ENCODE measurements at places on chromosomes 7 and 10.

GRCh38 chr10:78535716-78536218 lies 502.1 kb downstream of the RPS24 start:
- DNase-seq, result no peak

DNA sequence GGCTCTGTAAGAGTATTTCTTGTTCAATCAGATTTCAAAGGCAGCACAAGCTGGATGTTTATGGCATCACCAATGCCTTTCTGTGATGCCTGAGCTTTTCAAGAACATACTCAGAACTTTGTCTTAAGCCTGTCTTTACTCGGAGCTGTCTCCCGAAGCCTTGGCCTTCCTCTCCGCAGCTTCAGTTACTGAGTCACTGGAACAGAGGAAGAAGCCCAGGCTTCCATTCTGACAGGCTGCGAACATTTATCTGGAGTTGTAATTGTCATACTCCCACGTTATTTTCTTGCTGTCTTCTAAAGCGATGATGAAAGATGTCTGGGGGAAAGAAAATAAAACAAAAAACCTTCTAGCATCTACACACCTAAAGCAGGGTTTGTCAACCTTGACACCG lies 43.9 kb downstream of the GRK5 start:
- DNase-seq, result no peak

- no peak for DNase-seq
Observed at GRCh38 chr7:130123501-130123900, 53.2 kb downstream of the KLHDC10 start.

GRCh38 chr7:45147858-45148652 lies 9.5 kb upstream of the RAMP3 start:
- no peak for DNase-seq

DNA sequence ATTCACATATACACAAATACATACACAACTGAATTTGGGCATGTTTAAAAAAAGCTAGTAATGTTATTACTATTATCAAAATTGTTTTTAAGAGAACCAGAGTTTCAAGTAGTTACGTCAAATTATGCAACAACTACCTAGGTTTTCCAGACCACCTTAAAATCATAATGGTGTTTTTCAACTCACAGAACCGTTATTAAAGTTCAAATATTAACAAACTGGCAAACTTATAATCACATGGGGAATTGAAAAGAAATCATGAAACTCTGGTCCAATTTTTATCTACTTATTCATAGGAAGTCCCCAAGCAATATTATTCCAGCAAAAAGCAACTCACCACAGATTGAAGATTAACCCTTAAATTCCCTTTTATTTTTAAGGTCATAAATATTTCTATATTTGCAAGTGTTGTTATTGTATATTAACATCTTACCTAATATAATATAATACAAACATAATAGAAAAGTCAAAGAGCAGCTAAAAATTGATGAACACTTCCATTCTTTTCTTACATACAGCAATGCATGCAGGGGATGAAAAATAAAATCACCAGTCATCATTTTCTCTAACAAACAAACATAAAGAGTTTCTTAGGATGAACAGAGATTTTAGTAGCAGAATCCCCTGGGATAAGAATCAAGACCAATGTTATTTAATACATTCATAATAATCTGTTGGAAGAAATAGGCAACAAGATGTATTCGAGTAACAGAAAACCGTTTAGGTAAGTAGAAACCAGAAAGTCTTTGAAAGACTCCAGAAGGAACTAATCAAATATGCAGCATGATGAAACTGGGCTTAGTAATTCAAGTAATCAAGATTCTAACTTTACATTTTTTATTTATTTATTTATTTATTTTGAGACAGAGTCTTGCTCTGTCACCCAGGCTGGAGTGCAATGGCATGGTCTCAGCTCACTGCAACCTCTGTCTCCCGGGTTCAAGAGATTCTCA lies 391.1 kb downstream of the PARD3 start:
- DNase-seq, result no peak

GRCh38 chr7:72538147-72538546 lies 126.0 kb upstream of the CALN1 start:
- no peak for DNase-seq

DNA sequence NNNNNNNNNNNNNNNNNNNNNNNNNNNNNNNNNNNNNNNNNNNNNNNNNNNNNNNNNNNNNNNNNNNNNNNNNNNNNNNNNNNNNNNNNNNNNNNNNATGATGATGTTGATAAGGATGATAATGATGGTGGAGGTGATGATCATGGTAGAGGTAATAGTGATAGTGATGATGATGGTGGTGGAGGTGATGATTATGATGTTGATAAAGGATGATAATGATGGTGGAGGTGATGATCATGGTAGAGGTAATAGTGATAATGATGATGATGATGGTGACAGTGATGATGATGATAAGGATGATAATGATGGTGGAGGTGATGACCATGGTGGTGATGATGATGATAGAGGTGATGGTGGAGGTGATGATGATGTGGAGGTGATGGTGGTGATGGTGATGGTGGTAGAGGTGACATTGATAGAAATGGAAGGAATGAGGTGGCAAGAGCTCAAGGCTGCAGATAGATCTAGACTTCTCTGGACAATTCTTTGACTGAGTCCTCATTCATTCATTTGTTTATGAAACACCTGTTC lies 47.8 kb downstream of the FAM20C start:
- no peak for DNase-seq

DNA sequence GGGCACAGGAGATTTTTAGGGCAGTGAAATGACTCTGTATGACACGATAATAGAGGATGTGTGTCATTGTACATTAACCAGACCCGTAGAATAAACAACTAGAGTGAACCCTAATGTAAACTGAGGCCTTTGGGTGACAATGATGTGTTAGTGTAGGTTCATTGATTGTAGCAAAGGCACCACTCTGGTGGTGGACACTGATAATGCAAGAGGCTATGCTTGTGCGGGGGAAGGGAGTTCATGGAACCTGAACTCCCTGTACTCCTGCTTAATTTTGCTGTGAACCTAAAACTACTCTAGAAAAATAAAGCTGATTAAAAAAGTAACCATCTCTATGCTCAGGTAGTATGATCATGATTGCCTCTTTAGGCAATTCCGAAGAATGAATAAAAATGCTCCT lies 96.3 kb upstream of the VIPR2 start:
- peak; percentile 11 for DNase-seq

DNA sequence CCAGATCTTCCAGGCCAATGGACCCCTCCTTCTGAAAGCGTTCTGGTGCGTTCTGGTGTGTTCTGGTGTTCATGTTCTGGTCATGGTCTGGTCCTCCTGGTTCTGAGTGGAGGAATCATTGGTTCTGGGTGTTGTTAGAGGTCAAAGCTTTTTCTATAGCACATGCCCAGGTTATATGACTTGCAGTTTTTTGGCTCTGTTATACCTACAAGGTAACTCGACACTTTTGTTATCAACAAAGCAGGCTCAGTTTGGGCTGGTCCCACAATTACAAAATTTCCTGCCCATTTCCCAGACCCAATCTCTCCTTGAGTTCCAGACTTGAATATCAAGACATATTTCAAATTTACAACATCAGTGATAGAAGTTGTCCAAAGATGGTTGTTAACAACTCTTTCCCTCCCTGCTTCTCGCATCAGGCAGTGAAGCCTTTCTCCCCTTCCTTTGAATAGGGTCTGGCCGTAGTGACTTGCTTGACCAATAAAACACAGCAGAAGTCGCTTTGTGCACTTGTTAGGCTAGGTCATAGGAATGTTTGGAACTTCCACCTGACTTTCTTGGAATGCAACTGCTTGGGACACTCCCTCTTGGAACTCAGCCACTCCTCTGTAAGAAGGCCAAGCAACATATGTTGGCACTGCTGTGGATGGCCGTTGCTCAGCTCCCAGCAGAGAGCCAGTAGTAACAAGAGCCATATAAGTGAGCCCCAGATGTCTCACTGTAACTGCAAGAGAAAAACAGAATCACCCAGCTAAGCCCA lies 83.1 kb upstream of the STEAP1B start:
- DNase-seq, result peak; percentile 95

DNA sequence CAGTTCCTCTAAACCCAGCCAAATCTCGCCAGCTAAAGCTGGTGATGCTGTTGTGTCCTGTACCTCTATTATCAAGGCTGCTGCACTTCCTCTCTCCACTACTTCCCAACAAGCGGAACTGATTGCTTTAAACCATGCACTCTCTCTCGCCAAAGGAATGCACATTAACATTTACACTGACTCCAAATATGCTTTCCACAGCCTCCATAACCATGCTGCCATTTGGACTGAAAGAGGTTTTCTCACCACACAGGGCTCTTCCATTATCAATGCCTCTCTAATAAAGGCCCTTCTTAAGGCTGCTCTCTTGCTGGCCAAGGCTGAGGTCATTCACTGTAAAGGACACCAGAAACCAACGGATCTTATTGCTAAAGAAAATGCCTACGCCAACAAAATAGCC lies 11.4 kb upstream of the LRRC61 start:
- no peak for DNase-seq

DNA sequence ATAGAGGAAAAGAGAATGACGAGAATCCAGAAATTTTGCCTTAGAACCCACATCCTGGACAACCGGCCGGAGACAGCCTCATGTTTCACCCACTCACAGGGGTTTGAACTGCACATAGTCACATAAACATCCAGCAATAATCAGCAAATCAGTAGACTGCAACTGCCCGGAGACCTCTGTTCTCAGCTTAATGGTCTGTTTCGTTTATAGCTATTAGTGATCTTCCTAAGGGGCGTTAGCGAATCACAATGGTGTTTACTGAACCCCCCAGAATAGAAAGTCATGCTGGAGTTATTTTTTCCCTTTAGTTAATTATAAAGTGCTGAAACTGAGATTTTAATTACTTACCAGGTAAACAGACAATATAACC lies 98.4 kb downstream of the SFMBT2 start:
- no peak for DNase-seq

DNA sequence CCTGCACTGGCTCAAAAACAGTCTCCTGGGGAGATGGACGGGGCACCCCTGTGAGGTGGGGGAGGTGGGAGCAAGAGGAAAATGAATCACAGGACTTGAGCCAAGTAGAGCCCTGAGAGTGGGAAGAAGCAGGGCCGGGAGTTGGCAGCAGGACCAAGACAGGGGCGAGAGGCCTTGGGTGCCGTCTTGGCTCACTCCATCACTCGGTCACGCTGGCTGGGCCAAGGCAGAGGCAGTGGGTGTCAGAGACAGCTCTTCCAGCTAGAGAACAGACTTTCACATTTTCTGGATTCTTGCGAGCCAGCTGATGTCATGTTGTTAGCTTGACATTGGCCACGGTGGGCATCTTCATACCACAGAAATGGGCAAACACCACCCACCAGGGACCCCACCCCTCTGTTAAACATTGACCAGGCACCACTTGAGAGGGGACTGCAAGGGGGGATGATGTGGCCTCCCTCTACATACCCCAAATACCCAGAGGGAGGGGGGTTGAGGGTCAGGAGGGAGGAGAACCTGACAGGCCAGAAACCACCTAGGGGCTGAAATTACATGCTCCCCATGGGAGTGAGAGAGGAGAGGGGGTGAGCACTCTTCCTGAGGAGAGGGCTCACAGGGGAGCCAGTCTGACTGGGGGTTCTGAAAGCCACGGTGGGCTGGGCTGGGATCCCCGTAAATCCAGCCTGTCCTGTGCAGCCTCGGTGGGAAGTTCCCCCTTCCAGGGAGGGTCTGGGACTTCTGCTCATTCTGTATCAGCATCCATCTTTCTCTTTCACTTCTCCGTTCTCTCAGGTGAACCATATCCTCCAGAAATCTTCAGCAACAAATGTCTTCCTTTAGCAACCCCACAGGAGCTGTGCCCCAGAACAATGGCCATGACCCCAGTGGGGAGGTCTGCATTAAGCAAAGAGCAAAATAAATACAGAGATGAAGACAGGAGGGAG lies 19.6 kb downstream of the CAMK2B start:
- DNase-seq, result peak; percentile 13

DNA sequence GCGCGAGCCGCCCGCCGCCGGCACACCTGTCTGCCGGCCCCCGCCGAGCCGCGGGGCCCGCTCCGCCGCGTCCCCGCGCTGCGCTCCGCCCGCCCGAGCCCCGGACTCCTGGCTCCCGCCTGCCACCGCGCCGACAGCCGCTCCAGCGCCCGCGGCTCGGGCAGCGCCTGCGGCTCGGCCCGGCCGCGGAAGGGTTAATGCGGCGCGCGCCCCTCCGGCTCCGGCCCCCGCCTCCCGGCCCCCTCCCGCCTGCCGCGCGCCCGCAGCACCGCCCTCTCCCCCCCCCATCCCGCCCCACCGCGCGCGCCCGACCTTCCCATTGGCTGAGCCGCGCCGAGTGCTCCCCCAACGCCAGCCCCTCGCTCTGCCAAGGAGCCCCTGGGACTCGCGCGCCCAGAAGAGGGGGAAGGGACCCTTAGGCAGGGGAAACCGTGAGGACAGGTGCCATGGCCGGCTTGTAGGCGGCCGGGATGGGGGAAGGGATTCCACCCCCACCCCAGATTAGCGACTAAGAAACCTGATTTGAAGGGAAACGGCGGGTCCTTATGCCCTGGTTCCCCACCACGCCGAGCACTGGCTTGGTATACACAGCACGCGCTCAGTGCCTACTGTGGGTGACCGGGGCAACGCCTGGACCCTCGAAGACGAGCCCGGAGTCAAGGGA lies at the start of gene KCNH2:
TSS of gene KCNH2 (minus strand) at position 196 of the 664 bp plus-strand sequence. CDS start 408 bp downstream, outside the sequence.
- DNase-seq, result no peak

DNA sequence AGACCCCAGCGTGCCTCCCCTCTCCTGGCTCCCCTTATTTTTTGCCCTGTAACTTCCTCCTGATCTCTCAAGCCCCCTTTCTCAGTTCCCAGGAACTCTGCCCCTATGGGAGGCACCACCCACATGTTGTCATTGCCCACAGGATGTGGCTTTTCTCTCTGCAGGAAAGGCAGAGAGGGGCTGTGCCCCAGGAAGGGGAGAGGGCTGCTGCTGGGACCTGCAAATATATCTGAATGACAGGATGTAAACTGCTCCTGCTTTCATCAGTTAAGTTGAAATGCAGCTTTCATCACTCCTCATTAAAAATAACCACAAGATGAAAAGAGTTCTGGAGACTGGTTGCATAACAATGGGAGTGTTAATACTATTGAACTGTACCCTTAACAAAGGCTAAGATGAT lies 103.3 kb downstream of the CLEC2L start:
- DNase-seq, result no peak

GRCh38 chr7:27100694-27101170 lies 1.8 kb downstream of the HOXA2 start:
- peak; percentile 48 for DNase-seq

DNA sequence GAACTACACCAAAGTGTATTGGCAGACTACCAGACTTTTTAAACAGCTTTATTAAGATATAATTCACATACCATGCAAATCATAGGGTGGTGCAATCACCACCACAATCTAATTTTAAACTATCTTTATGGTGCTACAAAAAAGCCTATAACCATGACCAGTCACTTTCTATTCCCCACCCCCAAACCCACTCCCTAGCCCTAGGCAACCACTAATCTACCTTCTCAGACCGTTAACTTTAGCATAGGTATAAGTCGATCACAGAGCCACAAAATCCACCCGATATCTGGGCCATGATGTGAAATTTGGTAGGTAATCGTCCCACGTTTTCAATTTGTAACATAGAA lies 536 bp upstream of the POM121 start:
- DNase-seq, result no peak

DNA sequence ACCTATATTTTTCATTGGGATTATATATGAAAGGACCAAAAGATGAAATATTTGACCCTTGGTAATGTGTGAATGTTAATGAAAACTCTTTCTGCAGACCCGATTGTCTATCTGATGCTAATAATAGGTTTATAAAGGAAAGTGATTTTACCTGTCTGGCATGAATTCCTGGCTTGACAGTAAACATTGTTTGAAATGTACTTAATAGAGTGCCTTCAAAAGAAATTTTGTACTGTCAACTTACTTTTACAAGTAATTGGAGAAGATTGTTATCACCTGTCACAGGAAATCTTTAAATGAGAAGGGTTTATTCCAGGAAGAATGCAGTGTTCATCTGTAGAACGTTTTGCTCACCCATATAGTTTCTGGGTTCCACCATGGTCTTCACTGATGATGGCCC lies 588.2 kb downstream of the INHBA start:
- DNase-seq, result no peak

Measured in MCF 10A (cell line).